ENCODE measurements at places on chromosomes 7 and 10. TPM values are rescaled to one million over a fixed set of nuclear protein-coding genes. Genes with fewer than 3 reads are reported as not detected.

The GAD2 gene
- not detected for total RNA-seq

The MXI1 gene
- 17.0 TPM for total RNA-seq

The GALNT17 gene
- not detected for total RNA-seq

The AEBP1 gene
- total RNA-seq: 0.24 TPM

The OGDHL gene
- total RNA-seq: 0.40 TPM

The ZNF804B gene
- total RNA-seq: not detected

The AASS gene
- 2.8 TPM for total RNA-seq

The SPDYE5 gene
- total RNA-seq: not detected

The GPR26 gene
- not detected for total RNA-seq

The HSPA12A gene
- total RNA-seq: 10.8 TPM

The NT5C2 gene
- total RNA-seq: 53.2 TPM

The GDF2 gene
- not detected for total RNA-seq

The PRLHR gene
- total RNA-seq: not detected

The CHST3 gene
- total RNA-seq: 85.0 TPM

The ELMO1 gene
- total RNA-seq: 9.5 TPM

The PLXDC2 gene
- 124 TPM for total RNA-seq

The GHRHR gene
- not detected for total RNA-seq

The JAKMIP3 gene
- total RNA-seq: 0.50 TPM

The FBH1 gene
- 62.7 TPM for total RNA-seq

The PTF1A gene
- total RNA-seq: not detected

The CPN1 gene
- not detected for total RNA-seq

The BCAP29 gene
- total RNA-seq: 92.1 TPM

The CNPY1 gene
- total RNA-seq: 0.16 TPM

The CLRN3 gene
- not detected for total RNA-seq

The EN2 gene
- 0.43 TPM for total RNA-seq

The SMKR1 gene
- 1.9 TPM for total RNA-seq

The MBL2 gene
- not detected for total RNA-seq

The NODAL gene
- total RNA-seq: 0.51 TPM

The EPHA1 gene
- total RNA-seq: 27.3 TPM

The SPDYE17 gene
- not detected for total RNA-seq

The RSPH10B gene
- not detected for total RNA-seq

The CCDC146 gene
- total RNA-seq: 3.1 TPM

The ATP6V0A4 gene
- total RNA-seq: not detected

The TSPAN33 gene
- total RNA-seq: 1.9 TPM

The CUZD1 gene
- 0.50 TPM for total RNA-seq

The CXCL12 gene
- total RNA-seq: not detected

The LRRC61 gene
- total RNA-seq: 0.73 TPM

The AKR1B15 gene
- total RNA-seq: not detected

The TBXAS1 gene
- total RNA-seq: 3.1 TPM

The AQP1 gene
- not detected for total RNA-seq

The ANKRD61 gene
- not detected for total RNA-seq

The CTTNBP2 gene
- 8.0 TPM for total RNA-seq

The SPDYE2B gene
- total RNA-seq: not detected

All from mammary epithelial cell (primary cell).